ENCODE measurements at places on chromosomes 7 and 10.

DNA sequence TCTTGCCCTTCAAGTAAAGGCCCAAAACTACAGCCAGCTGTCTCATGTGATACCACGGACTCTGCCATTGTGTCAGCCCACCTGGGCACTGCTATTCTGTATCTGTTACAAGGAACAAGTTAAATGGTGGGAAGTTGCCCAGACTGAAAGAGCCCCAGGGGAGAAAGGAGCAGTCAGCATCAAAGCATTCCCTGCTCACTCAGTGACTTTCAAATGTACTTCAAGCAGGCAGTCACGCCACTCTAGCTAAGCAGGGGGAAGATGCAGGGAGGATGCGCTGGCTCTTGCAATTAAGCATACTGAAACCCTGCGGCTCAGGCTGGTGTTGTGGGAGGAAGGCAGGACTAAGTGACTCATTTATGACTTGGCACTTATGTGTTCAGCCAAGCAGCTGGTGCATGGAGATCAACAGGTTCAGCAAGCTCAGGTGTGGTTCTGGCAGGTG, 1249.6 kb downstream of the TYW1 start:
- no peak for DNase-seq

DNA sequence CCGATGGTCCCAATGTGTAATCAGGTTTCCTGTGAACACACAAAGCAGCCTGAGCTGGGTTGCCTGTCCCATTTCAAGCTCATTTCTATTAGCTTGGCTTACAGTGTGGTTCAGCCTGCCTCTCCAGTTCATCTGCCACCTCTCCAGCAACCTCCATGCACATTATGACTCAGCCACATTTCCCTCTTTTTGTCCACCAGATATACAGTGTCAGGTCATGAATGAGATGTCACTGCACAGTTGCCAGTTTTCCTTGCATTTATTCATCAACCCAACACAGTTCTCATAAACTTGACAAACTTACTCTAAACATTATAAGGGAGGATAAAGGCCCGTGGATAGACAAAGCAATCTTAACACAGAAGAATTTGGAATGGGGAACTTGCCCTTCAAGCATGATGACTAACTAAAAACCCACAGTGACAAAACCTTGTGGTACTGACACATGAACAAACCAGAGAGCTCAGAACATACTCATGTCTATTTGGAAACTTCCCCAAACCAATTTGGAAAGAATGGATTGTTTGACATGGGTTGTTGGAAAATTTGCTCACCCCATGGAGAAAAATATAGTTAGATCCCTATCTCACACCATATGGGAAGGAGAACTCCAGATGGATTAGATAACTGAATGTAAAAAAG, 2.5 kb upstream of the CFAP58 start:
- DNase-seq: no peak

GRCh38 chr7:21733837-21734236, 191.0 kb downstream of the DNAH11 start:
- DNase-seq: no peak

DNA sequence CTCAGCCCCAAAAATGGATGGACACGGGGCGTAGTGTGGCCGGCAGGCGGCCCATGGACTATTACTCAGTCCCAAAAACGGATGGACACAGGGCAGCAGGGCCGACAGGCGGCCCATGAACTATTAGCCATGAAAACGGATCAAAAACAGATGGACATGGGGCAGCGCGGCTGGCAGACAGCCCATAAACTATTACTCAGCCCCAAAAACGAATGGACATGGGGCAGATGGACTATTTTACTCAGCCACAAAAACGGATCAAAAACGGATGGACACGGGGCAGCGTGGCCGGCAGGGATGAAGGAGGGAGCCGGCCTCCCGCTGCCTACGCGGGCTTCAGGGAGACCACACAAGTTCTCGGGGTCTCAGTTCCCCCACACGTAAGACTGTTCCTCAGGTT, 32.9 kb downstream of the GPER1 start:
- DNase-seq: no peak

DNA sequence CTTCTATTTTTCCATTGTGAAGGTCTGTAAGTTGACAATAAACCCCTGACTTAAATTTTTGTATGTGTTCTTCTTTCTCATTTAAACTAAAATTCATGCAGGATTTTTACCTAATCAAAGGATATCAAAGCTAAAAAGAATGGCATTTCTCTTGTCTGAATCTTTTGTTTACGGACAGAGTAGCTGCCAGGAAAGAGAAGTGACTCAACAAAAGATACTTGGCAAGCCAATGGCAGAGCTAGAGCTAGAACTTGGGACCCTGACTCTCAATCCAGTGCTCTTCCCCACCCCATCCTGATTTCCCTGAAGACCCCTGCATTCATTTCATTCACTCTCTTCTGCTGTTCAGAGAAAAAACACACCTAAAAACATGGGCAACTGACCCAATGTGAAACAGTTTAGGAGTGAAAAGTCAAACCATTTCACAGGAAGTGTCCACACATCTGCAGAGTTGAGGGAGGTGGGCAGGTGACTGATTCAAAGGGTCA, 40.2 kb upstream of the PDLIM1 start:
- DNase-seq: no peak

DNA sequence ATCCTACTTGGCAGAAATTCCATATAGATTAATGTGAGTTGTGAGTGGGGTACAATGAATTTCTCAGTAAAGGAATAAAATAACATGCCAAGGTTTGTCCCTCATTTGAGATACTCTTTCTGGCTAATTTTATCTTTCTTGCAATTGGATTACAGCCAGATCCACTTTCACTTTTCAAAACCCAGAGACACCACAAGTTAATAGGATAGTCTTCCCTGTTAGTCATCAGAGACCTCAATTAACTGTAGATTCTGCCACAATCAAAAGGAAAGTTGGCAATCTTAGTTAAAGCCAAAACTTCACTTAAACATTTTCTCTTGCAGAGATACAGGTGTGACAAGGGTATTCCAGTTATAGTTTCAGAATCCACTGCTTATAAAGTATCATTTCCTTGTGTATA, 91.4 kb upstream of the PHYHIPL start:
- no peak for DNase-seq

DNA sequence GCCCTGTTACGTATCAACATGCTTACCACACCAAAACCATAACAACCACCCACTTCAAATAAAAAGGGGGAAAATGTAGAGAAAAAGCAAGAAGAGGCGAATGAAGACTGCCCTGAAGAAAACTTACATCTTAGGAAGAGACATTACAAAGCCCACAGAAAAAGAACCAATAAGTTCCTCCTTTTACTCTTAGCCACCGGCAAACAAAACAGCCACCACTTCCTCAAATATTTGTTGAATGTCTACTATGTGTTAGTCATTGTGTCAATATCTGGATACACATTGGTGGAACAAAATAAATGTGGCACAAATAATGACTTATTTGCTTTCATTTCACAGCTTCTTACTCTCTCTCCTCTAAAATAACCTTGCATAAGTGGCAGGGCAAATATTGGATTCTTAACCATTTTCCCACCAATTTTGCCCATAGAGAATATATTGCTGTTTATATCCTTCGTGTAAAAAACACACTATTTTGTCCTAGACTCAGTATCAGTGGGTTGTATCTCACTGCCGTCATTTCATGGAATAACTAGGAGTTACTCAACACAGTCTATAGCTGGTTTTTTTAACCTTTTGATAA, 106.8 kb downstream of the ANK3 start:
- no peak for DNase-seq

- no peak for DNase-seq
Measured at GRCh38 chr7:115831371-115831770, 199.2 kb downstream of the TFEC start.

GRCh38 chr7:43199371-43200160, 87.1 kb downstream of the HECW1 start:
- DNase-seq: no peak

GRCh38 chr7:129434675-129435318, 565 bp downstream of the STRIP2 start:
- DNase-seq: peak; percentile 73

DNA sequence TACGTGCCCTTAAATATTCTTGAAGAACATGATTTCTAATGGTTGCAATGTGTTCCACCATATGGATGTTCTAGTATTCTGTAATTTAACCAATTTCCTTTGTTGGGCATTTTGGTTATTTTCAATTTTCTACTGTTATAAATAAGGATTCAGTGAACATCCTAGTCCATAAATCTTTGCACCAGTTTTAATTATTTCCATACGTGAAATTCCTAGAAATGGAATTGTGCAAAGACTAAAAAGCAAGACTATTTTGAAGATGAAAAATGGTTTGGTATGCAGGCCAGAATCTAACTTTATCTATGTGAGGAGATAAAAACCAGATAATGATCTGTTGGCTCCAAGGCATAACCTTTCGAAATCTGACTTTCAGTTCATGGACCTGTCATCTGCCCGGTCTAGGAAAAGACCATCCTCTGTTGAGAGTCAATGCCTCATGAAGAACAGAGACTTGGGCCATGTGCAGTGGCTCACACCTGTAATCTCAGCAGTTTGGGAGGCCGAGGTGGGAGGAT, 633.2 kb upstream of the NRP1 start:
- no peak for DNase-seq

- no peak for DNase-seq
Measured at GRCh38 chr7:151132461-151133205, 34.9 kb downstream of the GBX1 start.

DNA sequence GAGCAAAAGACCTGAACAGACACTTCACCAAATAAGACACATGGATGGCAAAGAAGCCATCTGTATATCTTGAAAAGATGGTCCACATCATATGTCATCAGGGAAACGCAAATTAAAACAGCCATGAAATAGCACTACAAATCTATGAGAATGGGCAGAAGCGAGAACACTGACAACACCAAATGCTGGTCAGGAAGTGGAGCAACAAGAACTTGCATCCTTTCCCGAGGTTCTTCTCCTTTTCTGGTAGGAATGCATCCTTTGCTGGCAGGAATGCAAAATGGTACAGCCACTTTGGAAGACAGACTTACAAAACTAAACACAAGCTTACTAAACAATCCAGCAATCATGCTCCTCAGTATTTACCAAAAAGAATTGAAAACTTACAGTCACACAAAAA, 60.0 kb downstream of the PIK3AP1 start:
- DNase-seq: no peak

DNA sequence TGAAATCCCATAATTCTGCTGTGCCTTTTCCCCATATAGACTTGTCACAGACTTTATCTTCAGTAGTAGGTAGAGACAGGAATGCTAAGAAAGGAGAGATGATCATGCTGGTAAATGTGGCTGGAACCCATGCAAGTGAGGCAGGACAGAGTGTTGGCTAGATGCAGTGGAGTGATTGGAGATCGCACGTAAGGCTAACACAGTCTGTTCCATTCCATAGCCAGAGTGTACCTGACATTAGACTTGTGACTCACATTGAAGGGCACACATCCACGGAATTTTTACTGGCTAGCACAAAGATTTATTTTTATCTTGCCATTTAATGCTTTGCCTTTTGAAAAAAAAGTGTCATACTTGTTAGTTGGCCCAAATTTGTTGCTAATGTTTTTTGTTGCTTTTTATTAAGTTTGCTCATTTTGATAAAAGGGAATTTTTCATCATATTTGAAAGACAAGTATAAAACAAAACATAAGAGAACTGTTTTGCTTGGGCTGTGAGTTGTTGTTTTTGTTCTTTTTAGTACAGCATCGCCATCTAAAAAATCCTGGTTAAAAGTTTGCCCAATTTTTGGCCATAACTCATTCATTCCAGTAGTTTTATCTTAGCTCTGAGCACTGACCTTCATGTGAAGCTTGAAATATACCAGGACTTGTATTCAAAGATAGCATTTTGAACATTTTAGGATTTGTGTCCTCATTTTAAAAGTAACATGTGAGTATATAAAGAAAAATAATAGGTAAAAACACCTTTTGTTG, 81.0 kb downstream of the CPED1 start:
- DNase-seq: no peak

GRCh38 chr10:130547368-130547767, 411.2 kb downstream of the GLRX3 start:
- peak; percentile 2 for DNase-seq

DNA sequence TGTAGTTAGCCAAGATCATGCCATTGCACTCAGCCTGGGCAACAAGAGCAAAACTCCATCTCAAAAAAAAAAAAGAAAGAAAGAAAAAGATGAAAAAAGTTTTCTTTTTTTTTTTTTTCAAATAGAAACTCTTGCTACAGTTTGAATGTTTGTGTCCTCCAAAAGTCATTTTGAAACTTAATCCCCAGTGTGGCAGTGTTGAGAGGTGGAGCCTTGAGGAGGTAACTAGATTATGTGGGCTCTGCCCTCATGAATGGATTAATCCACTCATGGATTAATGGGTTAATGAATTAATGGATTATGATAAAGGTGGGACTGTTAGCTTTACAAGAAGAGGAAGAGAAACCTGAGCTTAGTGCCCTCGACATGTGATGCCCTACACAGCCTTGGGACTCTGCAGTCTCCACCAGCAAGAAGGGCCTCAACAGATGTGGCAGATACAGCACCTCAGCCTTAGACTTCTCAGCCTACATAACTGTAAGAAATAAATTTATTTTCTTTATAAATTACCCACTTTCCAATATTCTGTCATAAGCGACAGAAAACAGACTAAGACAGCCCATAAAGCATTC, 25.1 kb downstream of the CPEB3 start:
- no peak for DNase-seq

DNA sequence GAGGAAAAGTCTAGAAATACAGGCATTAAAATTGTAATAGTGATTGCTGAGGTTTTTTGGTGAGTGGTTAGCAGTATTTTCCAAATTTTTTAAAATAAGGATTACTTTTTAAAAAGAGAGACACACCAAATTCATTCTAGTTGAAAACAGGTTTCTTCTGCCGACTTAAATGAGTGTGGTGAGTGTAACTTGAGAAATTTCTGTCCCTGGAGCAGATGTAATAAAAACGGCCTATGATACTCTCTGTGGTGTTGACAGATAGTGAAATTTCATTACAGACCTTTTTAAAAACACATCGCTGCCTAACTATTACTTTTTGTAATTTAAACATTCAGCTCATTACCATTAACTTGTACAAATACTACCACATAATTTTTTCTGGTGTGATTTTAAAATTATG, 90.1 kb downstream of the CYP51A1 start:
- no peak for DNase-seq

DNA sequence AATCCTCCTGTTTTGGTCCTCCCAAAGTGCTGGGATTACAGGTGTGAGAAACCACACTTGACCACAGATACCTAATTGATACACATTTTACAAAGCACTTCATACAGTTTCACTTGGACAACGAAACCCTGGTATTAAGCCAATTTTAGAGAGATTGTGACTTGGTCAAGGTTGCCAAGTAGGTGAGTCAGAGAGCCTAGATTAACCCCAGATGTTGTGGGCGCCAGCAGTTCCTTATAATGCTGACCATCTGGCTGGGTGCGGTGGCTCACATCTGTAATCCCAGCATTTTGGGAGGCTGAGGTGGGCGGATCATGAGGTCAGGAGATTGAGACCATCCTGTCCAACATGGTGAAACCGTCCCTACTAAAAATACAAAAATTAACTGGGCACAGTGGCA, 4.9 kb upstream of the PHKG1 start:
- DNase-seq: peak; percentile 52

DNA sequence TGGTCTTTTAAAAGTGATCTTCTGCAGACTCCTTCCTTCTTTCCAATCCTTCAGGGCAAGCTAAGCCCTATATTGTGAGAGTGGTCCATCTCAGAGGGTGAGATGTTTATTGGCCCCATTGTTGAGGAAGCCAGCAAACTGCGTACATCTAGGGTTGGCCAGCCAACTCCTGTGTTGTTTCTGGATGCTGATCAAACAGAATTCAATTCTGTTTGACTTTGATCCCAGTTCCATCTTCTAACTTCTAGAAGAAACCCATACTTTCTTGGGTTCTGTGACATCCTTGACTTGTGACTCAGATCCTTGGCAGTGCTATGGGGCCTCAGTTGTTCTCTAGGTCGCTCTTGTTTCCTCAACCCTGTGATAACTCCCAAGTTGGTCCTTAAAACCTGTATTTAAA, 116.2 kb downstream of the LSMEM1 start:
- no peak for DNase-seq

- DNase-seq: no peak
Measured at GRCh38 chr7:139676390-139676789, 101.4 kb downstream of the HIPK2 start.
